ENCODE measurements at places on chromosomes 12 and 14. TPM values are rescaled to one million over a fixed set of nuclear protein-coding genes. Genes with fewer than 3 reads are reported as not detected.

DNA sequence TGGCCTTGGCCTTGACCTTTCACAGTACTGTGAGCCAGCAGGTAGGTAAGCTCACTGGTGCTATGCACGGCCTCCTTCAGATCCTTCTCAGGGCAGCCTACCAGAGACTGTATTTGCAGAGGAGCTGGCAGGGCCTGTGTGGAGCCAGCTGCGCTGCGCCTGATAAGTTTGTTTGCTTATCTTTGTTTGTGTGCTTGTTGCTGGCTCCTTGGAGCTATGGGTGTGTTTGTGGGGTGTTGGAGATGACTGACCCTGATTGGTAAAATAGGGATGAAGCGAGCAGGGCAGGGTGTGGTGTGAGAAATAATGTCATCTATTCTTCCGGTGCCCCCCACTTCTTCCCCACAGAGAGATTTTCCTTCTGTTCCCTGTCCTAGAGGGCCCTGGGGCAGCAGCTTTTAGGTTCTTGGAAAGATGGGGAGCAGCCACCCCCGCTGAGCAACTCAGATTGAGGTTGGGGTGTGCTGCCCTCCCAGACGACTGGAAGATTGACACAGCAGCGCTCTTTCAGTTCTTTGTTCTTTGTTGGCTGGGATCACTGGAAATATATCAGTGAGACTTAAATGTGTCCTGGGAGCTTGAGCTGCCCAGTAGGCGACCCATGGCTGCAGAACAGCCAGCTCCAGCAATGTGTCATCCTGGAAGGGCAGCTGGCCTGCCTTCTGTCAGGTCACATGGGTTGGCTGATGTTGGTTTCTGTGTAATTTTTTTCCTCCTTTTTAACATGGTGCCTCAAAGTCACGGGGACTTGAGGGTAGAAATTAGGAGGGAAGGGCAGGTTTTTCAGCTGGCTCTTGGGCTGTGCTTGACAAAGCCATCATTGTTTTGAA, 19.6 kb downstream of the MLXIP start:
- peak; percentile 60 for DNase-seq

DNA sequence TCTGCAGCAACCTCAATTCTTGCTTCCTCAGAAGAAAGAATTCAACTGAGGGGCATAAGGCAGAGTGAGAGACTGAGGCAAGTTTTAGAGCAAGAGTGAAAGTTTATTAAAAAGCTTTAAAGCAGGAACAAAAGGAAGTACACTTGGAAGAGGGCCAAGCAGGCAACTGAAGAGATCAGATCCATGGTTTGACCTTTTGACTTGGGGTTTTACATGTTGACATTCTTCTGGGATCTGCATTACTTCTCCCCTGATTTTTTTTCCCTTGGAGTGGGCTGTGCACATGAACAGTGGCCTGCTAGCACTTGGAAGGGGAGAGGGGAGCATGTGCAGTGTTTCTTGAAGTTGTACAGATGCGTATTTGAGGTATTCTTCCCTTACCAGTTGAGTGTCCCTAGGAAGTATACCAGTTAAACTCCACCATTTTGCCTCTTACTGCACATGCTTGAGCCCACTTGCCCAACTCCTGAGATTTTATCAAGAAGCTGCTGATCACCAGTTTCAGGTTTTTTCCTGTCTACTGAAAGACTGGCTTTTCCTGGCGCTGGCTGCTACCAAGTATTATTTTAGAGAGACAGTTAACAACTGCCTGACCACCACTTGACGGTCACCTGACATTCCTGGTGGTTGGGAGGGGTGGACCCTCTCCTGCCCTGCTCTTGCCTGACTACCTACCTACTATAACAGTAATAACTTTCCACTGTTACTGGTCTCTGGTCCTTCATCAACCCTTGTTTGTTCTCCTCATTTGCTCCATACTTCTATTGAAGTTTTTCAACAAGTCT, 26.0 kb upstream of the TMTC2 start:
- DNase-seq: no peak

GRCh38 chr12:401235-402028, at the start of gene CCDC77:
Gene CCDC77 (plus strand): TSS chr12:401644. CDS start chr12:409384, 7,740 bp downstream.
- DNase-seq: peak; percentile 92

GRCh38 chr14:32009976-32010581, 67.0 kb upstream of the ARHGAP5 start:
- no peak for DNase-seq

- no peak for DNase-seq
Measured at GRCh38 chr12:71436696-71437095, 2.9 kb upstream of the LGR5 start.

DNA sequence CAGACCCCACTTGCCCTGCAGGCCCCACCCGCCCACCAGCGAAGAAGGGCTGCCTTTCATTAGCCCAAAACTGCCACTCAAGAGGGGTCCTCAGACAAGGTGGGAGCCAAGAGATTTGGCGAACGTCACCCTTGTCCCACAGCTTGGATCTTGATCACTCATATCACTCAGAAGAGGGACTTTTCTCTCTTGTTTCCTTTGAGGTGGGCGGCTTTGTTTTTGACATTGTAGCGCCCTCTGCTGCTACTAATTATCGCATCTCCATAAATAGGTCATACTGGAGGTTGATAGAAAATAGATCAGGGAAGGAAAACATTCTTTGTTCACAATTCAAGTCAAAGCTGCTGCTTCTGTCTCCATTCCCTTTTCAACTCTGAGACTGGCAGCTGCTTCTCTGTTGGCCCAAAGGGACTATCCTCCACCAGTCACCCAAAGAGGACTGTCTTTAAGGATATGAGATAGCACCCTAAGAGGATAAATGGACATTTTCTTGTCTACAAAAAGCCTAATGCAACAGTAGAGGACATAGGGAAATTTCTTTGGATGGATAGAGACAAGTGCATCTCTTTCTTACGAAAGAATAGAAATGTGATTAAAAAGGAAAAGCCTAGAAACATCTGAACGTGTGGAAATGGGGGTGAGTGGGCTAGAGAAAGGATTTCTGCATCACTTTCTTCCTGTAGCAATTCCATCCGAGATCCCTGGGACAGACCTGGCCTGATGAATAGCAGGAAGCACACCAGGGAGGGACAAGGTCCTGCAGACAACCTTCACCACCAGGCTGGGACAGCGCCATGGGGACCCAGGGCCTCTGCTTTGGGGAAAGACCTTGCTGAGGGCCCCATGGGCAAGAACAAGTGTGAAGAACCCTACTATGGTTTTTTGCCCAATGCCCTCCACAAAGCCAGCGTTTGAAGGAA, 115.8 kb downstream of the DAD1 start:
- peak; percentile 75 for DNase-seq

DNA sequence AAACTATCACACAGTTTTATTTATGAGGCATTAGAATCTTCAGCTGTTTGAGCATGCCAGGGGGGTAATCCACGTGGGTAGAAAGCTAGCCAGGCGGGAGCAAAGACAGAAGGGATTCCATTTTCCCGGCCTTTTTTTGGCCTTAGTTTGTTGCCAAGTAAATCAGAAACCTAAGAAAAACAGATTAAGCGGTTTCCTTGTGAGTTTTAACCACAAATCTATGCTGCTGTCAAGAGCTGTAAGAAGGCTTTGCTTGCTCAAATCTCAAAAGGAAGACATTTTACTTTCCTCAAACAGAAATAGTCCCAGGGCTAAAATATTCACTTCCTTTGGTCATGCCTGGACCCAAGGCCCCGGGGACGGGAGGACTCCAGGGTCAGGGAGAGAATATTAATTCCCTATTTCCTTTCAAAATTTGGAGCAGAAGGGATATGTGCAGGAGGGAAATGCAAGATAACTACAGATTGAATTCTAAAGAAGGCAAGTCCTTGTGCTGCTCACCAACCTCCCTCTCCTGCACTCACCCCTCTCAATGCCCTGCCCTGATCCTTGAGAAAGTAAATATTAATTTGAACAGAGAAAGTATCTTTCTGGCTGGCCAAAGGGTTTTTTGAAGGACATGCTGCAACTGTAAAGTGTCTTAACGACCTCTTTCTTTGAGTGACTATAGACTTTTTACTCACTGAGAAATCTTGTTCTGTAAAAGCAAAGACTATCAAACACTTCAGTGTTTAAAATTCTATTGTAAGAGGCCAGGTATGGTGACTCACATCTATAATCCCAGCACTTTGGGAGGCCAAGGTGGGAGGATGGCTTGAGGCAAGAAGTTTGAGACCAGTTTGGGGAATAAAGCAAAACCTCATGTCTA, 75.7 kb downstream of the HSD17B6 start:
- no peak for DNase-seq

DNA sequence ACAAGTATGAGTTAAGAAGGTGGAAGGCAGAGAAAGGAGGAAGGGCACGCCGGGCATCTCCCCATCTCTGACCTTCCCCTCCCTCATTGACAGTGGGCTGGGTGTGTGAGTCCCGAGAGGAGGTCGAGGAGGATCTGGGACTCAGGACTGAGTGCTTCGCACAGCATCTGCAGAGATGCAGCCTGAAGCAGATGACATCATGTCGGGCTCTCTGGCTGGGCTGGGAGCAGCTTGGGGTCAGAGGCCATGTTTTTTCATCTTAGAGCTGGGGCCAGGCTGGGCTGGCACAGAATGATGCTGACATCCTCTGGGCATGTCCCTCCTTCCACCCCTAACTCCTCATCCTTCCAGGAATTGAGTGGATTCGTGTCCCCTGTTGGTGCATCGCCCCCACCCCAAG, 43.5 kb downstream of the CMKLR1 start:
- DNase-seq: no peak

DNA sequence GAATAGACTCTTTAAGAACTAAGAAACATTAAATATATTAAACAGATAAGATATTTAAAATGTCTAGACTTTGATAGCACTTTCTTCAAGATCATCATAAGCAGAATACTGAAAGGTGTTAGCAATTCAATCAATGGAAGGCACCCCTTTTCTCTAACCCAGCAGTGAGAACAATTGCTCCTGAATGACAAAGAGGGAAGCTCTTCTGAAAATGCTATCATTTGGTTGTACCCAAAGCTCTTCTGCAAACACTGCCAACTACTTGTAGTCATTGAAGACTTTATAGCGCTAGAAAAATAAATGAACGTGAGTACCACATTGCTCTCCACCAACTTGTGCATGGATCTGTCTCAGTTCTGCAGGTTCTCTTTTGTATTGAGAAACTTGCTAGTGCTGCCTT, 62.2 kb upstream of the LMO3 start:
- no peak for DNase-seq

GRCh38 chr12:22333713-22334409, 646 bp downstream of the ST8SIA1 start:
- no peak for DNase-seq

The FAM186B gene
- 0.27 TPM for total RNA-seq

The GLT1D1 gene
- total RNA-seq: under 0.01 TPM

The KIF5A gene
- total RNA-seq: 1.3 TPM

The CD163 gene
- total RNA-seq: 0.27 TPM

The TAS2R8 gene
- not detected for total RNA-seq
